HS-27A (cell line): ENCODE measurements at places on chromosomes 11 and 22.

- no peak for DNase-seq
These were observed 489 bp downstream of the RNF214 start for GRCh38 chr11:117232911-117233409.

DNA sequence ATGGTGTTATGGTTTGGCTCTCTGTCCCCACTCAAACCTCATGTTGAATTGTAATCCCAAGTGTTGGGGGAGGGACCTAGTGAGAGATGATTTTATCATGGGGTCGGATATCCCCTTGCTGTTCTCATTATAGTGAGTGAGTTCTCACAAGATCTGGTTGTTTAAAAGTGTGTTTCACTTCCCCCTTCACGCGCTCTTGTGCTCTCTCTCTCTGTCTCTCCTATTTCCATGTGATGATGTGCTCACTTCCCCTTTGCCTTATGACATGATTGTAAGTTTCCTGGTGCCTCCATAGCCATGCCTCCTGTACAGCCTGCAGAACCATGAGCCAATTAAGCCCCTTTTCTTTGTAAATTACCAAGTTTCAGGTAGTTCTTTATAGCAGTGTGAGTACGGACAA, 765.1 kb downstream of the KCNA4 start:
- no peak for DNase-seq

- no peak for DNase-seq
These were observed 5.8 kb downstream of the POLDIP3 start for GRCh38 chr22:42608823-42609361.

- no peak for DNase-seq
These were observed 191.9 kb downstream of the NELL1 start for GRCh38 chr11:20861322-20861721.

DNA sequence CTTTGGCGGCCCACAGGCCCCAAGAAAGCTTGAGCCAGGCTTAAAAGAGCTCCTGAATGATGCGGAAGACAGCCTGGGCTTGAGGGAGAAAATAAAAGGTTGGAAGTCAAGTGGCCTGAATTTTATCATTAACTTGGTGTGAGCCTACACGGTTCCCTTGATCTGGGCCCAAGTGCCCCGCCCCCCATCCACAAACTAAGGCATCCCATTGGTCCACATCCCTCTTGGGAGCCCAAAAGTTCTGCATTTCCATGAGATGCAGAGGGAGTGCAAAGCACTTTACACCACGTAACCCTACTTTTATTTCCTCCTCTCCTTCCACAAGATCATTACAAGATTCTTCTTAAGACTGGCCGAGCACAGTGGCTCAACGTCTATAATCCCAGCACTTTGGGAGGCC, 22.2 kb downstream of the LARGE1 start:
- DNase-seq = no peak

DNA sequence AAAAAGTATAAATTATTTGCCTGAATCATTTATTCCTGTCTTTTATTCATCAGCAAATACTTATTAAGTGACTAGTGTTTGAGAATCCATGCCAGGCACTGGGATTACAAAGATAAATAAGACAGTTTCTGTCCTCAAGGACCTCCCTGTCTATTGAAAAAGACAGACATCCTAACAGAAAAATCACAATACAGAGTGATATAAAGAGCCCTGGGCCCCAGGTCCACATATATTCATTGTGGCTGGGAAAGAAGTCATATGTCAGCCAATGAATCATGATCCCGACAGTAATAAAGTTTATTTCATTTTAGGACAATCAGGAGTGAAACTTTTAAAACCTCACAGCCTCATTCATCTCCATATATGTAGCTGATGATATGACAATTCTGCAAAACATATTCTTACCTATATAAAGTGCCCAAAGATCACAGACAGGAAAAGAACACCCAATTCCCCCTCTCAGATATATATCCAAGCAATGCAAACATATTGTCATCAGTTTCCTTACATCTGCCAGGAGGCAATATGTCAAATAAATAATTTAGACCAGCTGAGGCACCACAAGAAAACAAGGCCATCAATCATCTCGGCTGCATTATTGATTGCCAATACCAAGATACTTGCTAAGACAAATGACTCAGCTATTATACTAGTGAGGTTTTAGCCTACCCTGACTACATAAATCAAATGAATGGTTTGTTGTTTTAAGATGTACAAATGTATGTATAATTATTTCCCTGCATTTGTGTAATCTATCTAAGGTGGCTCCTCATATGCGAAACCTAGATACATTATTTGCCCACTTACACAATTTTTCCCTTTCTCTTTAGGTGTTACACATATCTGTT, 590.9 kb upstream of the API5 start:
- no peak for DNase-seq

DNA sequence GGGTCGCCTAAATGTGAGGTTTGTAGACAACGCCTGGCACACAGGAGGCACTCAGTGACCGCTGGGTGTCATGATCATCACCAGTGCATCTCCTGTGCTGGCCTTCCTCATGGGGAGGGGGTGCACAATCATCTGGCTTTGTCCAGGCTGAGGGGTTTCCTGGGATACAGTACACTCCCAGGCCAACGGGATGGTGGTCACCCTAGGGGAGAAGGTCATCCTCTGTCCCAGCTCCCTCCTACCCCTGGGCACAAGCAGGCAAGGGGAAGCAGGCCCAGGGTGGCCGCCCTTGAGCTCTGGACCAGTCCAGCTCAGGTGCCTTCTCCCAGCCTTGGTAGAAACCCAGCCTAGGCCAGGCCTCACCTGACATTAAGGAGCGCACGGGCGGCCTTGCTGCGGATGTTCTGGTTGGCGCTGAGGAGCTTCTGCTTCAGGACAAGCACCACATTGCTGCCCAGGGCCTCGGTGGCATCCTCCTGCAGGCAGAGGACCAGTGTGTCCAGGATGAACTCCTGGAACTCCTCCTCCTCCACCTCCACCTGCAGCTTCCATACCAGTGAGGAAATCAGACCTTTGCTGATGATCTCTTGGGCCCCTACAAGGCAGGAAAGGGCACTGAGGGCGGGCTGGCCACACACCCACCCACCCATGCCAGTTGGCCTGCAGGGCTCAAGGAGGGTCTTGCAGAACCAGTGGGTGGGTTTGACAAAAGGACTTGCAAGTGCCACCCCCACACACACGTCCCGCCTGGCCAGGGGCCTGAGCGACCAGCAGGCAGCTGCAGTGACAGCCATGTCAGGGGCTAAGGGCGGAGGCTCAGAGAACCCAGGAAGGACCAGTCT, 6.6 kb upstream of the GNAZ start:
- DNase-seq = no peak

GRCh38 chr11:13052130-13052571, 43.0 kb downstream of the RASSF10 start:
- DNase-seq = no peak

- no peak for DNase-seq
These were observed 81.7 kb downstream of the MPPED2 start for GRCh38 chr11:30504468-30504867.

GRCh38 chr22:42375982-42376381, 56.2 kb downstream of the NFAM1 start:
- DNase-seq = no peak

- DNase-seq = no peak
These were observed 587.7 kb downstream of the BRD1 start for GRCh38 chr22:49240016-49240380.

GRCh38 chr11:60127311-60127811, 38.9 kb downstream of the MS4A2 start:
- DNase-seq = no peak

DNA sequence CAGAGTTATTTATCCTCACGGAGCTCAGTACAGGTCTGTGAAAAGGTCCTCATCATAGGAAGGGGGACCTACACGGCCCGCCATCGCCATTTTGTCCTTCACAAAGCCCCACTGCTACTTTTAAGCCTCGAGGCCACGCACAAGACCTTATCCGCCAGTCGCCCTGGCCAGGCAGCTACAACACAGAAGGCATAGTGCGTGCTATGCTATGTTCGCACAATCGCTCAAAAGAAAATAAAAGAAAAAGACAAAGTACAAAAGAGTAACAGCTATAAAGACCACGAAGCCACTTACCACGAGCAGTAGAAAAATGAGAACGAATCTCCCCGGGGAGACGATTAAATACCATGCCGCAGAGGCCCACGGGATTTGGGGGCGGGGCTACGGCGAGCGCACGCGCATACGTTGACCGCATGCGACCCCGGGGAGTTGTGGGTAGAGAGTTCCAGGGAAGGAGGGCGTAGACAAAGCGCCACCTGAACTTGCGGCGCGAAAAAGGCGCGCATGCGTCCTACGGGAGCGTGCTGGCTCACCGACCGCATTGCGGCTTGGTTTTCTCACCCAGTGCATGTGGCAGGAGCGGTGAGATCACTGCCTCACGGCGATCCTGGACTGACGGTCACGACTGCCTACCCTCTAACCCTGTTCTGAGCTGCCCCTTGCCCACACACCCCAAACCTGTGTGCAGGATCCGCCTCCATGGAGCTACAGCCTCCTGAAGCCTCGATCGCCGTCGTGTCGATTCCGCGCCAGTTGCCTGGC, 16.4 kb upstream of the WDR74 start:
- DNase-seq = peak; percentile 98

GRCh38 chr22:21942407-21943343, 10.0 kb downstream of the PPM1F start:
- peak; percentile 71 for DNase-seq
